ENCODE measurements at places on chromosomes 11 and 22.

- DNase-seq = no peak
Observed at GRCh38 chr11:24575392-24575791, 78.5 kb downstream of the LUZP2 start.

DNA sequence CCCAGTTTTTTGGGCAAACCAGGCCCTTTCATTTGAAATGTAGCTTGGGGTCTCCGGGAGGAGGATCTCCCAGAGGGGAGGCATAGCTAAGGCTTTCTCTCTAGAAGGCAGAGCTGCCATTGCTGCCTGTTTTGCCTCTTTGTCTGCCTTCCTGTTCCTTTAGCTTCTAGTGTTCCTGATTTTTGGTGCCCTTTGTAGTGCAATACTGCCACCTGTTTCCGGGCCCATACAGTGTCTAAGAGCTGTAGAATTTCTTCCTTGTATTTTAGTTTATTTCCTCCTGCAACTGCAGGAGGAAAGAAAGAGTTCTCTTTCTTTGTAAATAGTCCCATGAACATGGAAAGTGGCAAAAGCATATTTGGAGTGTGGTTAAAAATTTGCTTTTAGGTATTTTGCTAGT is 19.3 kb upstream of the GLYATL1 start:
- no peak for DNase-seq

GRCh38 chr22:27990879-27991278 is 71.8 kb upstream of the PITPNB start:
- DNase-seq = no peak

- no peak for DNase-seq
Observed at GRCh38 chr11:125675196-125675595, 5.5 kb downstream of the ACRV1 start.

DNA sequence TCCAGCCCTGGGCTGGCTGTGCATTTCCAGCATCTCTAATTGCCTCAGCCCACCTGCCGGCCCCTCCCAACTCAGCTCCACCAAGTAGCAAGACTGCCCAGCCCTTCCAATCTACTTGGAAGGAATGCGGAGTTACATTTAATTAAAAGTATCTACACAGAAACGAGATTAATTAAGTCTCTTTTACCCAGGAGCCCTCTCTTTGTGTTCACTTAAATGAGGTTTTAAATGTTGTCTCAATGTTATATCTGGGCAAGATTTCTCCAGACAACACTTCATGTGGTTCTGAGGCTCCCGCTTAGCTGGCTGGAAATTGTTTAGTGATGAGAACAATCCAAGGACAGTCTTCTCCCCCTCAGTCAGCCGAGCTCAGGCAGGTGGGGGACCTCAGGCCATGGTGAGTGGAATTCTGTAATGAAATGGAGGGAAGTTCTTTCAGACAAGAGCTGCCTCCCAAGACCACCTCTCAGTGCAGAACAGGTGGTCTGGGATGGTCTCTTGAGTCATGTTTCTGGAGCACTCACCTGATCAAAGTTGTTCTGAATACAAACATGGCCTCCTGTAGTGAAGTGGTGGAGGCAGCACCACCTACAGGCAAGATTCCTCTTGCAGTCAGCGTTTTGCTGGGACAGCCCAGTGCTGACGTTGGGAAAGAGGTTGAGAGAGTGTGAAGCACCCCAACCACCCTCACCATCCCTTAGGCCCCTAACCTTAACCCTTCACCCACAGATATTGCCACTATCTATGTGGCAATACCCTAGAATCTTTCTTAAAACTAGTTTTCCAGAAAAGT is 371.6 kb downstream of the CADM1 start:
- DNase-seq = no peak

All from T-helper 17 cell (primary cell).